ENCODE measurements at places on chromosomes 1 and 21. TPM values are rescaled to one million over a fixed set of nuclear protein-coding genes. Genes with fewer than 3 reads are reported as not detected.

The DMBX1 gene
- not detected for total RNA-seq

The CLEC20A gene
- not detected for total RNA-seq

The DYNLT5 gene
- total RNA-seq = 1.7 TPM

The RYR2 gene
- total RNA-seq = not detected

The CMPK1 gene
- 39.2 TPM for total RNA-seq

The KRTAP20-2 gene
- total RNA-seq = not detected

The KNCN gene
- not detected for total RNA-seq

The C21orf58 gene
- total RNA-seq = 9.1 TPM

The S100A14 gene
- not detected for total RNA-seq

The LIN28A gene
- not detected for total RNA-seq

The GBP6 gene
- total RNA-seq = not detected

Data from bronchus fibroblast of lung (primary cell).